ENCODE measurements at places on chromosomes 6 and 20.

- DNase-seq = no peak
Measured at GRCh38 chr6:33738153-33738552, 8.6 kb downstream of the IP6K3 start.

- no peak for DNase-seq
Measured at GRCh38 chr20:39248862-39249485, 286.8 kb downstream of the DHX35 start.

DNA sequence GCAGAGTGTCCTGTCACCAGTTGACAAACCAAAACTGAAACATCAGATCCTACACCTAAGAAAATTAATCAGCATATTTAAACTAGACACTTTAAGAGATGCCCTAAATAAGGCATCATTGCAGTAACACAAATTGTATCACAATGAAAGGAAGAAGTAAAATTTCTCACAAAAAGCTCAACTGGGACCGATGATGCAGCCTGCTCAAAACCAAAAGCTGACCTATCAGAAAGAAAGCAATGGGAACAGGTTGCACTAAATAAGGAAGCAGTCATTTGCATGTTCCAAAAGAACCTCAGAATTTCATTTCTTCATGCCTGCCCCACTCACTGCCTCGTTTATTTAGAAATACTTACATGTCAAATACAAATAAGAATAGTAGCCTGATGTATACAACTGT is 12.1 kb downstream of the HIVEP2 start:
- DNase-seq = no peak

DNA sequence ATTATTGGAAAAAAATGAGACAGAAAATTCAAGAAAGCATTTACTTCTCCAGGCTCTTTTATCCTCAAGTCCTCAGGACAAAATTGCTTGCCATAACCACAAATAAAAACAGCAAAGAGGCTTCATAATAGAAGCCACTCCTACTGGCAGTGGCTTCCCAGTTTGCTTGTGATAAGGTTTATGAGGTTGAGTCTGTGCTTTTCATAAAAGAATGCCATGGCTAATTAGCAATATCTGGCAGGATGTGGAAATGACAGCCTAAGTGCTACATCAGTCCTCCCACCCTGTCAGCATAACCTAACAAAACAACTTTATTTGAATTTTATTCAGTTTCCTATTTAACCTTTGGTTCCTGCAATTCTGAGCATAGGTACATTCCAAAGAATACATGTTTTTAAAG is 80.9 kb upstream of the HTR1E start:
- DNase-seq = no peak

- DNase-seq = no peak
Measured at GRCh38 chr20:9501473-9501872, 12.9 kb upstream of the LAMP5 start.

GRCh38 chr20:26209171-26209941 is 512.7 kb upstream of the ZNF337 start:
- peak; percentile 4 for DNase-seq

- no peak for DNase-seq
Measured at GRCh38 chr6:144753023-144753705, 468.0 kb downstream of the UTRN start.

DNA sequence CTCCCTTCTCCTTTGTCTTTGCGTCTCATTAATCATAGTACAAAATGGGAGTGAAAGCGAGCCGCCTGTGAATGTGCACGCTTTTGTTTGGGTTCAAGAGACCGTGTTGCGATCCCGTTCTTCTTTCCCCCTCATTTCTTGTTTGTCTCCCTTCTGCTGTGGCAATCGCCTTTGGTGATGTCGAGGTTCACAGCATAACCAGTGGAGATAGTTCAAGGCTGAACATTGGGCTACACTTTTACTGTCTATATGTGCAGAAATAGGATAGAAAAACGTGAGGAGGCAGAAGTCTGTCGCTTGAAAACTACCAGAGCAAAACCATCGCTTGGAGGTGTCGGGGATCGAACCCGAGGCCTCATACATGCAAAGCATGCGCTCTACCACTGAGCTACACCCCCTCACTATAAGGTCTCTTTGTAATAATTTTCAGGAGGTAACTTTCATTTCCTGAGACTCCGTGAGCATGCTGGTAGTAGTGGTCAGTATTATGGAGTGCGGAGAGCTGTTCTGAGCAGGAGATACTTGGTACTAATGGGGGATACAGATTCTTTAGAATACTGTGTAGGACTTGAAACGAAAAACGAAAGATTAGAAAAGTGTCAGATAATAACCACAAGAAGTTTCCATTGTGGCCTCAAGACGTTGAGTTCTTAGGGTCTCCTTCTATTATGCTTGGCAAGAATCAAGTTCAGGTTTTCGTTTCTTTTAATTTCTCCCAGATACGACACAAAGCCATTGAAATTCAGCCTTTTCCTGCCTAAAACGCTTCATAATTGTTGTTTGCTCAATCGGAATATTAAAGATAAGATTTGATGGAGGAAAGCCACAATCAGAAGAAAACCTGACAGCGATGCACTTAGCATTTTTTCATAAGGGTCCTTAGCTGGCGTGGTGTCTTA is 106.6 kb downstream of the TRIM27 start:
- peak; percentile 82 for DNase-seq

GRCh38 chr6:6872459-6873344 is 235.1 kb upstream of the RREB1 start:
- DNase-seq = no peak

Data from epithelial cell of esophagus (primary cell).